ENCODE measurements at places on chromosomes 2 and 18. TPM values are rescaled to one million over a fixed set of nuclear protein-coding genes. Genes with fewer than 3 reads are reported as not detected.
A peak's percentile ranks its signal among the peaks of the same experiment; 100 is the strongest.

DNA sequence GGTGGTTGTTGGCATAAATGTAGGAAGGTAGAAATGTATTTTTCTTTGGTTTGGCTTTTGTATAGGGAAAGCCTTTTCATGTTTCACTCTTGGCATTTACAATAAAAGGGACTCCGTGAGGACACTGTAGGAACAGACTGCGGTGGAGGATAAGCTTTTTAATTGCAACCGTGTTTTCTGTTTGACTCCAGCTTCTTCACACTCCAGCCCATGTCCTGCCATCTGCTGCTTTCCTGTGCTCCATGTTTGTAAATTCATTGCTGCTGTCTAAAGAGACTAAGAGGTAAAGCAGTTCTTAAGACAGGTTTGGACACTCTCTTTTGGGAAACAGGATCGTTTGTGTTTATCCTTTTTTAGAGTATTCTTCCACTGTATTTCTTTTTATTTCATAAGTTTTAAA lies 33.3 kb downstream of the WDR75 start:
- DNase-seq, result no peak

- peak; percentile 55 for DNase-seq
Measured at GRCh38 chr2:16900405-16901025, 234.9 kb upstream of the CYRIA start.

DNA sequence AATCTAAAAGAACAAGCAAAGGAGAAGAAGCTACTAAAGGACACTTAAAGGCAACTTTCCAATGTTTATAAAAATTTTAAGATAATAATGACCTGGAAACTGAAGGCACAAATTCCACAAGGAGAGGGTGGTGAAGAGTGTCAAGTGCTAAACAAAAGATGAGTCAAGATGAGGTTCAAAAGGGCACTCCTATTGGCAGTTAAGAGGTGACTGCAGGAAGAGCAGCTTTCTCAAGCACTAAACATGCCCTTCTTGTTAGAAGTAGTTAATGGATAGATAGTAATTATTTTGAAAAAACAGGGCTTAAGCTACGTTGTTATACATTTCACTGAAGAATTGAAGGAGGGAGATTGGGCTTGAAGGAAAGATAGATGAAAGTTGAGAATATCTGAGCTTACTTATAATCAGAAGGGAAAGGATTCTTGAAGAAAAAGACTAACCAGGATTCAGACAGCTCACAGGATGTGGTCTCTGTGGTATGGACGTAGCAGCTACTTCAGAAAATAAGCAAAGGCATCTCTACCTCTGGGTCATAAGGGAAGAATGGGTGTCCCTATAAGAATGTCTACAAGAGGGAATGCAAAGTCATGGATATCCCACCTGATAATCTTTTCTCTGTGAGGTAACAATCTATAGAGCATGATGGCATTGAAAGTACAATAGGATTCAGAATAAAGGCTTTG lies 454.7 kb upstream of the SLC39A10 start:
- DNase-seq, result no peak

DNA sequence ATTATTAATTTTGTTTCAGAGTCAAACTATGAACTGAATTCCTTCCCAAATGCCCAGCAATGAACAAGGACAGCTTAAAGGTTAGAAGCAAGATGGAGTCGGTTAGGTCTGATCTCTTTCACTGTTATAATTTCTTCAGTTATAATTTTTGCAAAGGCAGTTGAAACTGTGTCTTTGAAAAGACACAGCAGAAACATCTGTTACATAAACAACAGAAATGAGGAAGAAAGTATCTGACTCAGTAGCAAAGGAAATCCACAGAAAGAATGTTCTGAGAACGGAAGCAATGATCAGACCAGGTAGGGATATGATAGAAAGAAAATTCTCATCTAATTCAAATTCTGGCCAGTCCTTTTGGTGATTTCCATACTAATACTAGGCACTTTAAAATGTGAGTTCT lies 5.2 kb upstream of the RMC1 start:
- no peak for DNase-seq

GRCh38 chr2:224941960-224942359 lies 100.3 kb downstream of the DOCK10 start:
- no peak for DNase-seq

- DNase-seq, result no peak
Measured at GRCh38 chr2:115867024-115867423, 1424.6 kb downstream of the DPP10 start.

DNA sequence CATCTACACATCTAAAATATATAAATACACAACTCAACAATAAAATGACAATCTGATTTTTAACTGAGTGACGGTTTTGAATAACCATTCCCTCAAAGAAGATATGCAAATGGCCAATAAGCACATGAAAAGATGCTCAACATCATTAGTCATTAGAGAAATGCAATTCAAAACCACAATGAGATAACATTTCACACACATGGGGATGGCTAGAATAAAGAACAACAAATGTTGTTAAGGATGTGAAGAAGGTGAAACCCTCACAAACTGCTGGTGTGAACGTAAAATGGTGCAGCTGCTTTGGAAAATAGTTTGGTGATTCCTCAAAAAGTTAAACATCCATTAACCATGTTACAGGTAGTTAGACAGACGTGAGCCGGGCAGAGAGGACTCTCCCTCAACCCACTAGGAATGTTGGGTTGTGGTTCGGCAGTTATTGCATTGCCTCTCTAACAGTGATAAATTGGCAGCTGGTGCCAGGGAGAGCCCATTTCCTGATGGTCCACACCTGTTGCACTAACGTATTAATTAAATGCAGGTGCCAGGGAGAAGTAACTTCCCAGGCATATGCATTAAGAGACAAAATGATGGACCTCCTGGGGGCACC lies 22.3 kb upstream of the DUSP2 start:
- DNase-seq, result no peak

DNA sequence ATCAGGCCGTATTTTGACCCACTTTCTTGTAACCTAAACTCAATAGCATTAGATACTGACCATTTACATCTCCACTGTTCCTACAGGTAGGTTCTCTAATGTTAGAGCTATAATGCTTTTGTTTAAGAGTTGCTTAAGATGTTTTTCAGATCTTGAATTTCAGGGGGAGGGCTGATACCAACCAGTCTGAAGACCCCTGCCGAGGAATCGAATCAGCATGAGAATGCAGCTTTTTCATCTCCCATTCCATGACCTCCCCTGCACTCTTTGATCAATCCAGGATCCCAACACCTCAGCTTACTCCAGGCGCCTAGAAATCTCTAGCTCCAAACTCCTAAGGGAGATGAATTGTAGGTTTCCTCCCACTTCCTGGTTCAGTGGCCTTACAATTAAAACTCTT lies 120.5 kb upstream of the MC4R start:
- DNase-seq, result no peak

GRCh38 chr2:188204824-188205223 lies 86.8 kb upstream of the GULP1 start:
- no peak for DNase-seq

The GKN2 gene
- not detected for polyA plus RNA-seq

The ELOA2 gene
- polyA plus RNA-seq, result not detected

The FAM237A gene
- not detected for polyA plus RNA-seq
